ENCODE measurements at places on chromosomes 5 and 9.

DNA sequence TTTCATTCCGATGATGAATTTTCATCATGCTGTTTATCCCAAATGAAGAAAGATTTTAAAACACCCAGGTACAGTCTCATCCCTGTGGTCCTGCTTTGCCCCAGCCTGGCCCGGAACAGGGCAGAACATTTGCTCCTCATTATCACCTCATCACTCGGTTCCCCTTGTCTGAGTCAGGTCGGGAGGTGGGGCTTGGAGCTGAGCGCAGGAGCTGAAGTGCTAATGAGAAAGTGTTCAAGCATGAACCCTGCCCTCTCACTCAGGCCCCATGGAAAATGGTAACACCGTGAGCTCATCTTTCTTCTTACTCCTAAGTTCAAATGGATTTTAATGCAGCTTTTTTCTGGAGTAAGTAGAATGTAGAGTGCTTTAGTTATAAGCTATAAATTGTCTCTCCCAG lies 466.2 kb downstream of the KDM4C start:
- DNase-seq, result no peak

- no peak for DNase-seq
These were observed 38.6 kb upstream of the SLC6A19 start for GRCh38 chr5:1162751-1163150.

DNA sequence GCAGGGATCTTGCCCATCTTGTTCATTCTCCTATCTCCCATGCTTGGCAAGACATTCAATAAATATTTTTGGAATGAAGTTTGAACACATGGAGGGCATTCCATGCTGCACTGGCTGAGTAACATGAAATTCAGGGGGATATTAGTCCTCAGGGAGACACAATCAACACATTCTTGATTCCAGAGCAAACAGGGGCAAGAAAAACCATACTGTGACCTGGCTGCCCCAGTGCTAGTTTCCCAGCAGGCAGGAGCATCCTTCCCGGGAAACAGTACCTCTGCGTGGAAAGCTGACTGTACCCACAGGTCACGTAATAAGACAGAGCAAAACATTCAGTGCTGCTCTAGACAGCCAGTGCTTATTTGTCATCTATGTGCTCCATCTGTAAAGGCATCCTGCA lies 66.3 kb upstream of the SPOCK1 start:
- DNase-seq, result no peak

GRCh38 chr5:175457466-175457865 lies 13.5 kb upstream of the DRD1 start:
- no peak for DNase-seq

DNA sequence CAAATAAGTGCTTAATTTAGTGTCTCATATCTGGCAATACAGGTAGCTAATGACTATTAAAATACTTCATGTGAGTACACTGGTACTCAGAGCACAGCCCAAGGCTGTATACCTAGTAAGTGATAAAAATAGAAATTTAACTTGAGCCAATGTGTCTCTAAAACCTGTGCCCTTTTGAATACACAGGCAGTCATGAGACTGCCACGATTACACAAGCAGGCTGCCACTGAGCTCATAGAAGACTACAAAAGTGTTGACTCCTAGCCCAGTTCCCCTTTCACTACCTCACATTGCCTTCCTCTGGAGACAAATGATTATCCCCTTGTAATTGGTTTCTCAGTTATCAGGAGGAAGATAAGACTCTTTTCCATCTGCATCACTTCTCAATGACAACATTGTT lies 66.3 kb upstream of the PAPPA start:
- no peak for DNase-seq

DNA sequence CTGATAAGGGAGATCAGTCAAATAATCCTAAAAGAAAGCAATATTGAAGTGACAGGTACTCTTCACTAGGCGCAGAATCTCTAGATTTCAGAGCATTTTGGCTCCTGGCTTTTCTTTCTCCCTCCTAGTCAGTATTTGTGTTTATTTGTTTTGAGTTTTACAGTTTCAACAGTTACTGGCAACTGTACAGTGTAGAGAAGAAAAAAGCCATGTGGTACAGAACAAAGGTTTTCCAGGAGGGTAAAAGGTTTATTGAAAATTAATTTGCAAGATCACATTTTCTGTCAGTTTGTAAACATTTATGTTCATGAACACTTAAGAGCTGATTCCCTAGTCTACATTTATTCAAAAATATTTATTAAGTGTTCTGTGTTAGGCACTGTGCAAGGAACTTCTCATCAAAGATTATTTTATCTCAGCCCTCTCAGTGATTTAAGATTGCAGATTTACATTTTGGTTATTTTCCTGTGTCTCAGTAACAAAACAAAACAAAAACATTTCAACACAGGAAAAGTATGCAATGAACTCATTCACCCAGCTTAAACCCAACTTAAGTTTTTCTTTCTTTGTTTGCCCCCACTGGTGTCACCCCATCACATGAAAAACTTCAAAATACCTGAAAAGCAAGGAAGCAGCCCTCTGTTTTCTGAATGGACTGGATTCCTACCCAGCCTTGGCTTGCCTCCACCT lies 12.9 kb downstream of the MINAR2 start:
- DNase-seq, result no peak

GRCh38 chr9:4859035-4859434 lies 66.3 kb downstream of the RCL1 start:
- no peak for DNase-seq

GRCh38 chr9:102840335-102840734 lies 154.8 kb upstream of the CYLC2 start:
- no peak for DNase-seq

GRCh38 chr9:98094316-98094715 lies 24.7 kb downstream of the TRIM14 start:
- DNase-seq, result no peak

DNA sequence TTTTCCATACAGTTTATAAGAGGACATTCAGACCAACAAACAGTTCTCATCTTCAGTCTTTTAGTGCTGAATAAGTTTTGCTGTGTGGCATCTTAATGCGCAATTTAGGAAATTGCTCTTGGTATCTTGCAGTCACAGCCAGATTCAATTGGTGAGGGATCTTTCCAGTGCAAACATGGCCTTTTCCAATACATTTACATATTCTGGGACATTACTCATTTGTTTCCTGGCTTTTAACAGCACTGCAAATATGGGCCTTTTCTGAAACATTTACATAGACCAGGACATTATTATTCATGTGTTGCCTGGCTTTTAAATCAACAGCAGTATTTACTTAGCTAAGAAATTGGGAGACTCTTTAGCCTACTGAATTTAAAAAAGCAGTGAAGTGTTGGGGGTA lies 22.7 kb downstream of the ANKRD33B start:
- DNase-seq, result no peak

DNA sequence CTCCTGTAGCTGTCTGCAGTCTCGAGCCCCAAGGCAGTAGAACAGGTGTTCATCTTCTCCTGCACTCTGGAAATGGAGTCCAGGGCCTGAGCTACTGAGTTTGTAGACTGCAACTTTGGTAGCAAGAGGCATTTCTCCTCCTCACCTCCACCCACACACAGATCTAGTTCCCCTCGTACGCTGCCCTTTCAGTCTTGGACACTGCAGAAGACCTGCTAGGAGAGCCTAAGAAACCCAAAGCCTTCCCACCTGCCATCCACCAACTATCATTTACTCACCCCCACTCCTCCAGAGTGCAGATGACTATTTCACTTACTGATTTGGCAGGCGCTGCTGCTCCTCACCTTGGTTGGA lies 59.0 kb downstream of the KCNIP1 start:
- no peak for DNase-seq

DNA sequence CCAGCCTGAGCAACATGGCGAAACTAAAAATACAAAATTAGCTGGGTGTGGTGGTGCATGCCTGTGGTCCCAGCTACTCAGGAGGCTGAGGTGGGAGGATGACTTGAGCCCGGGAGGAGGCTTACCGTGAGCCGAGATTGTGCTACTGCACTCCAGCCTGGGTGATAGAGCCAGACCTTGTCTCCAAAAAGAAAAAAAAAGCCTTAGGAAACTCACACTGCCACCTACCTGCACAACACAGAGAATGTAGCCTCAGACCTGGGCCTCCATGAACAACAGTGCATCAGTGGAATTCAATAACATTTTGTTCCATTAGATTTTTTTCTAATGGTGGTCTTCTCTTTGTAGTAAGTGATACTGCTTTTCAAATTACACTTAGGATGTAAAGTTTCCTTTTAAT lies 63.8 kb upstream of the RARS1 start:
- DNase-seq, result no peak

- DNase-seq, result no peak
These were observed 111.1 kb downstream of the ACTL7B start for GRCh38 chr9:108744641-108745040.

GRCh38 chr9:128420060-128420650 lies 502 bp upstream of the CERCAM start:
- DNase-seq, result peak; percentile 49

DNA sequence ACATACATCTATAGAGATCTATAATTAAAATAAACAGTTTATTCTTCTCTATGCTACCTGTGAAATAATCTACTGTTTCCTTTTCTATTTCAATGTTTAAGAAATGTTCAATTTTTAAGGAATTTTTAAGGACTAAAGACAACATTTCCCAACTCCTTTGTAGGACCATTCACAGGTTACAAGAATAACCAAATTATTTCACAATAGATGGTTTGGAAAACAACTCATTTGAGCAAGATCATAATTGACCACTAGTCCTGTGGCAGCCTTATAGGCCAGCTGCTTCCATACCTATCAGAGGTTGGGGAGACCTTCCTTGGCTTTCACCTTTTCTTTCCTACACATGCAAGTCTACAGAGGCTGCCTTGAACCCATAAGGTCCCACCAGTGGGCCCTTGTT lies 193.7 kb downstream of the TTC39B start:
- no peak for DNase-seq

- DNase-seq, result no peak
These were observed 96.0 kb upstream of the PHF24 start for GRCh38 chr9:34862043-34862442.

GRCh38 chr9:81522716-81523551 lies 166.4 kb downstream of the TLE1 start:
- no peak for DNase-seq

- no peak for DNase-seq
These were observed 2.3 kb downstream of the ACSL6 start for GRCh38 chr5:132008961-132009680.

DNA sequence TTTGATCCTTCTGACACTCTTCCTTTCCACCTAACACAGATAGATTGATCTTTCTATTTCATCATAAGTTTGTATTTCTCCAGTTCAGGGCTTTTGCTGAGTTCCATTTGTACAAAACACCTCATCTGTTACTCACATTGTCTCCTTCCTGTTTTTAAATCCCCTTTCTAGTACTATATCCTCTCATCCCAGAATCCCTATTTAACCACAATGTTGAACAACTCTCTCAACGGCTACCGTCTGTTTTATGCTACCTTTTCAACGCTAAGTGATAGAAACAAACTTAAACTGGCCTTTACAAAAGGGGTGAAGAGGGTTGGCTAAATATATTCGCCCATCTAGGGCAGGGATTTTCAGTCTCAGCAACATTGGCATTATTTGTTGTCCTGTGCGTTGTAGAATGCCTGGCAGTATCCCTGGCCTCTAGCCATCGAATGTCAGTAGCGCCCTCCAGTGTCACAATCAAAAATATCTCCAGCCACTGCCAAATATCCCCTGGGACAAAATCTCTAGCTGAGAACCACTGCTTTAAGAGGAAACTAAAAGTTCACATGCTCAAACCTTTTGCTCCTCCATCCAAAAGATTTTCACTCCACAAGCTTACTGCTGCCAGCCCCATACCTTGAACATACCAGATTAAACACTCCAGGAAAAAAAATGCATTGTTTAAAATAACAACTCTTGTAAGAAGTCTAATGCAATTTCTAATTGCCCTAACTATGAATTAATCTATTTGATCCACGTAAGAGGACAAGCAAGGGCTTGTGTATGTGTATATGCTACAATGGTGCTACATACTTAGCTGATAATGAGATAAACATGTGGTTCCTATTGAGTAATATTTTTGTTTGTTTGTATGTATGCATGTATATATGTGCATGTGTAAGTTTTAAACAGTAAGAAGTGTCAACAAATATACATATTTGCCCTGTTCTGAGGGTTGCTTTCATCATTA lies 344.0 kb downstream of the PTPRD start:
- DNase-seq, result no peak

- no peak for DNase-seq
These were observed 310.8 kb downstream of the YTHDC2 start for GRCh38 chr5:113824307-113824706.

DNA sequence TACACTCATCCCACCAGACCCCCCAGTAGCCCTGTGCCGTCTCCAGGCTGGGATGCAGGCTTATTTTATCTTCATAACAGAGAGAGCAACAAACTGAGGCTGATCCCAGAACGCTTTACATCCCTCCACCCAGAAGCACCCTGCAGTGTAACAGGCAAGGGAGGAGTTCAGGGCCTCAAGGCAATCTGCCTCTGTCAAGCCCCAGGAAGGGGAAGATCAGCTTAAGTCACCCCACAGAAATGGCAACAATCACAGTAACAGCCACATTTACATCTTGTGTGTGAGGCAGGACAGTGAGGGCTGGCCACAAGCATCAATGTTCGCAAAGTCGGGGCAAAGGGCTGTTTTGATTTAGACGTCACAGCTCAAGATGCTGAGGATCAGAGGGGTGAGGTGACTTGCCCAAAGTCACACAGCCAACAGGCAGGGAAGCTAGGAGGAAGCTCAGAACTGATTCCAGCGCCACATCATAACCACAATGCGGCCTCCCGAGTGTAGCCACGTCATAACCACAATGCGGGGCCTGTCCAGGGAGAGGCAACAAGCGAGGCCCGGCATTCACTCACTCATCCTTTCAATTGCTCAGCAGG lies 14.4 kb downstream of the STK10 start:
- peak; percentile 88 for DNase-seq

DNA sequence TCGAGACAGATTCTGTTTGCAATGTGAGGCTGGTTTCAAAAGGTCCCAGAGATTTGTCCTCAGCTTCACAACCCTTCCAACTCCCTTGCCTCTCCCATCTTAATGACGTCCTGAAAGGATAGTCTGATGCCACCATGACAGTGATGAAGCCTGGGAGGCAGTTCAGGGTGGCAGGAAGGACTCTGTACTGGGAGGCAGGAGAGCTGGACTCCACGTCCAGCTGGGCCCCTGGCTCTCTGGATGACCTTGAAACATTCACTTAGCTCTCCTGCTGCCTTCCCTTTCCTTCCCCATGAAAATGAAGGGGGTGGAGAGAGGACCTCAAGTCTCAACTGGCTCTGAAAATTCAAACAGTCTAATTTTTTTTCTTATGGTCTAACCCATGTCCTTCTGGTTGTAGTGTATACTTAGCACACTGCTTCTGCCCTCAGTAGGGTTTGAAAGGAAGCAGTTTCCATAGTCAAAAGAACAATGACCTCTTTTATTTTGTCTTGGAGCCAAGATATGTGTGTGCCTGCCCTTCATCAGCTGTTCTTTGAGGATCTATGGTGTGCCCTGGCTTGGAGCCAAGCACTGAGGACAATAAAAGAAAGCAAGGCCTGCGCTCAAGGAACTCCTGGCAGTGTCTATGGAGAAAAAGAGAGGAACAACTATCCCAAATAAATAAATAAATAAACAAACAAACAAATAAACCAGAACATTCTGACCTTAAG lies 188.3 kb downstream of the GRIA1 start:
- no peak for DNase-seq

DNA sequence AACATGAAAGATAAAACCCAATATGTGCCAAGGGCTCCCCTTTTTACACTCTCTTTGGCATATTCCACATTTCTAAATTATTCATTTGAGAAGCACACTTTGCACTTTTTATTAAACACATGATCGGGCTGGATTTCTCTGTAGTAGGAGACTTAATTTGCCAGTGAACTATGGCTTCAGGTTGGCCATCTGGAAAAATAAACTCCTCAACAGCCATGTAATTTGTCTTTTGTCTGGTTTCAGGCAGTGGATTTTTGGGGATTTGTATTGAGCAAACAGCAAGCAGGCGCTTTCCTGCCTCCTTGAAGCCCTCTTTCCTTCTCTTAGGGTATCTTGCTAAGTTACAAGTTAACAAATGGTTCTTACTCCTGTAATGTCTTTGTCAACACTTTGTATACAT lies 73.0 kb upstream of the DMRTA1 start:
- no peak for DNase-seq
